ENCODE measurements at places on chromosomes 16 and 17.
A peak's percentile ranks its signal among the peaks of the same experiment; 100 is the strongest.

GRCh38 chr17:21525464-21526130, 149.4 kb downstream of the KCNJ12 start:
- DNase-seq, result no peak

GRCh38 chr17:2058586-2059546, 4.0 kb downstream of the HIC1 start:
- no peak for DNase-seq

GRCh38 chr16:25038239-25038954, 23.2 kb upstream of the ARHGAP17 start:
- DNase-seq, result no peak

DNA sequence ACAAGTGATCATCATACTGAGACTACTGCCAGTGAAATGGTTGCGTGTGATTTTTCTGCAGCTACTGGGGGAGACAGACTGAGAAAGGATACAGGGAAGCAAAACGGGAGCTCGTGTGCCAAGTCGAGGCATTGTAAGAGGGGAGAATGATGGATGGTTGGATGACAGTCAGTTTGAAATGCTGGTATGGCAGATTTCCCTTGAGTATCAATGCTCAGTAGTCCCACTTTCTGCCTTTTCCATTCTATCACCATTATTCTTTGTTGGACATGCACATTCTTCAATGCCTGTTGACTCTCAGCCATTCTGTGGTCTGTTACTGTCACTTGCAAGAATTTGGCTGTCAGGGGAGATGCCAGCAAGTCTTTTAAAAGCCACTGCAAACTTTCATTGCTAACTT, 510.6 kb upstream of the RBFOX1 start:
- no peak for DNase-seq

DNA sequence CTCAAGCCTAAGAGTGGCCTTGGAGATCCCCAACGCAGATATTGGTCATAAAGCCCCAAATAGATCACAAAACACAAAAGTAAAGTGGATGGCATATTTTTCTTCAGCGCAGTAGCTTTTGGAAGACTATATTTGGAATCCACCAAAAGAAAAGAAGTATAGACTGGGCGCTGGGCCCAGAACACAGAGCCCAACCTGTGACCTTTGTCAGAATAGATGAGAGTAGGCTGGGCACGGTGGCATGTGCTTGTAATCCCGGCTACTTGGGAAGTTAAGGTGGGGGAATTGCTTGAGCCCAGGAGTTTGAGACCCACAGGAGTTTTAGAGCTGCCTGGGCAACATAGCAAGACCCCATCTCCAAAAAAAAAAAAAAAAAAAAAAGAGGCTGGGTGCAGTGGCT, 14.6 kb downstream of the SCIMP start:
- DNase-seq, result no peak

- peak; percentile 88 for DNase-seq
Measured at GRCh38 chr17:30113213-30113612, 3.4 kb upstream of the NSRP1 start.

DNA sequence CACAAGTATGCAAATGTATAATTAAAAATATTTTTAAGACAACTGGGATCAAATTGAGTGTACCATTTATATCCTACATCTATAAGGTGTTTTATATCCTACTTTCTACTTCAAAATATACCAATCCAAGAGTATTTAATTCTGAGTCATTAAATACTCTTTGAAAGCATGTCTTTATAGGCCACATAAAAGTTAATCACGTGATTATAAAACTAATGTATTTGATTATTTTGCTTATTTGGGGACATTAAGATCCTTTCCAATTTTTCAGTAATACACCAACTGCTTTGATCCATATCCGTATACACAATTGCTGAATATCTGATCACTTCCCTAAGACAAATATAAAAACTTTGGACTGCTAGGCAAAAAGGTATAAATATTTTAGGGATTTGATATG, 26.6 kb upstream of the MAF start:
- DNase-seq, result no peak

DNA sequence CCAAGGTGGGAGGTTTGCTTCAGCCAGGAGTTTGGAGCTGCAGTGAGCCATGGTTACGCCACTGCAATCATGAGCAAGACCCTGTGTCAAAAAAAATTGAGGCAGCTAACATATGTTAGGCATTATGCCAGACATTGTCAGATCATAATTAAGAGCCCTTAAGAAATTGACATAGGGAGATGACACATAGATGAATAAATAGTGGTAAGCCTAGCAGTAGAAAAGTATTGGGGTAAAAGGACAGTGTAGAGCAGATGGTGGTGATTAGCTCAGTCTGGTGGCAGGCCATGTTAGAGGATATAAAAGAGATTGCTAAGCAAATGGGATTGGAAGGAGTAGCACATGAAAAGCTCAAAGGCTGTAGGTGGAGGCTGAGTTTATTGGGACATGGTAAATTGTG, 22.6 kb downstream of the SRCAP start:
- no peak for DNase-seq

GRCh38 chr17:1916963-1917715, 87.3 kb downstream of the RPA1 start:
- DNase-seq, result no peak

GRCh38 chr16:85328676-85329058, 216.4 kb upstream of the CIBAR2 start:
- DNase-seq, result no peak

DNA sequence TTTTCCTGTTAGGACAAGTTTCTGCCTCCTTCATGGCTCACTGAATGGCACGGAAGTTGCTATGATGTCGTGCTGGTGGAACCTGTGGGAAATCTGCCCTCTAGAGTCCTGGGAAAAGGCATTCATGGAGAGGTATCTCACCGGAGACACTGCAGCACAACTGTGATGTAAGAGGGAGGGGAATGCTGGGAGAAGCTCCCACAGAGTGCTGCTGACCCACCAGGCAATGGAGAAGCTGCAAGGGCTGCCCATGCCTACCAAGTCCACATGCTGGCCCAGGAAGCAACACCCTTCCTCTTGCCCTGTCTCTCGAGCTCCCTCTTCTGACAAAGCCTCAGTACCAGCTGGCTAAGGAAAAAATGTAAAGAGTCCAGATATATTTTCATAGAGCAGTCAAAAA, 45.2 kb upstream of the SLC5A11 start:
- DNase-seq, result no peak

- DNase-seq, result no peak
Measured at GRCh38 chr17:42117397-42118125, 3.6 kb downstream of the KAT2A start.

DNA sequence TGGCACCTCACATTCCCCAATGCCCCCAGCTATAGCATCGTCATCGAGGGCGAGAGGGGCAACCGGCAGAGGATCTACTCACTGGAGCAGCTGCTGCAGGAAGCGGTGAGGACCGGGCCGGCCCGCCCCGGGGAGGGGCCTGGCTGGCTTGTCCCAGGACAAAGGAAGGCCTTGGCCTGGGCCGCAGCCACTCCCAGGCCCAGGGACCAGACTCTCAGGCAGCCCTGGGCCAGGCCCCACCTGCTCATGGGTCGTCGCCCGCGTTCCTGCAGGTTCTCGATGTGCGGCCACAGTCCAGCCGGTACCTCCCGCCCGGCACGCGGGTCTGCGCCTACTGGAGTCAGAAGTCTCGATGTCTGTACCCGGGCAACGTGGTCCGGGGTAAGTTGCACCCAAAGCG, 53.4 kb downstream of the ACTG1 start:
- no peak for DNase-seq

- no peak for DNase-seq
Measured at GRCh38 chr16:27528294-27528693, 21.4 kb downstream of the GTF3C1 start.

- no peak for DNase-seq
Measured at GRCh38 chr16:19804538-19805323, 79.9 kb downstream of the GPRC5B start.

DNA sequence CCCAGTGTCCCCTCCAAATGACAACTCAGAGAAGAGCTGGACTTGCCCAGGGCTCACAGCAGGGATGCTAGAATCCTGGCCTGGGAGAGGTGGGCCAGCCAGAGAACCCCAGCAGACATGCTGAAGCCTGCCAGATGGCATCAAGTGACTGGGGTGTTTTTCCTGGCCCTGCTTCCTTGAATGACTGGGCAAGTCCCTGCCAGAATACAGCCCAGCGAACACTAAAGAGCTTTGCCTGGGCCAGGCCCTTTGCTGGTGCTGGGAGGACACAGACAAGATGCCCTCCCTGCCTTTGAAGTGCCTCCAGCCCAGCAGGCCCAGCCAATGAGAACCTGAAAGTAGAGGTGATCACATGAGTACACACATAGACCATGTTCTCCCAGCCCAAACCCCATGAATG, 11.5 kb downstream of the ZNF319 start:
- DNase-seq, result peak; percentile 21

DNA sequence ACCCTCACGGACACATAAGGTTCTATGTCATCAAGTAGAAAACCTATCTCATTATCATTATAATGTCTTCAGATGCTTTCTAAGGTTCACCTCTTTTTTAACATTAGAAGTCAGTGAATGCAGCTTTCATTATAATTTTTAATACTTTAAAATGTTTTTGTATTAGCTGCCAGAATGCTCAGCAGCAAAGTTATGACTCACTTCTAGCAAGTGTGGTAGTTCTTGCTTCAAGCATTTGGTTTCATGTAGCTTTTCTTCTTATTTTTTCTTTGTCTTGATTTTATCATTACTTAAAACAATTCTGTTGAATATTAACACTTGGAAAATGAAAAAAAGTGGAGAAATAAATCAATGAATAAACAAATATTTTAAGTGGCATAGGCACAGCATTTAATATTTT, 23.4 kb downstream of the LPCAT2 start:
- no peak for DNase-seq

DNA sequence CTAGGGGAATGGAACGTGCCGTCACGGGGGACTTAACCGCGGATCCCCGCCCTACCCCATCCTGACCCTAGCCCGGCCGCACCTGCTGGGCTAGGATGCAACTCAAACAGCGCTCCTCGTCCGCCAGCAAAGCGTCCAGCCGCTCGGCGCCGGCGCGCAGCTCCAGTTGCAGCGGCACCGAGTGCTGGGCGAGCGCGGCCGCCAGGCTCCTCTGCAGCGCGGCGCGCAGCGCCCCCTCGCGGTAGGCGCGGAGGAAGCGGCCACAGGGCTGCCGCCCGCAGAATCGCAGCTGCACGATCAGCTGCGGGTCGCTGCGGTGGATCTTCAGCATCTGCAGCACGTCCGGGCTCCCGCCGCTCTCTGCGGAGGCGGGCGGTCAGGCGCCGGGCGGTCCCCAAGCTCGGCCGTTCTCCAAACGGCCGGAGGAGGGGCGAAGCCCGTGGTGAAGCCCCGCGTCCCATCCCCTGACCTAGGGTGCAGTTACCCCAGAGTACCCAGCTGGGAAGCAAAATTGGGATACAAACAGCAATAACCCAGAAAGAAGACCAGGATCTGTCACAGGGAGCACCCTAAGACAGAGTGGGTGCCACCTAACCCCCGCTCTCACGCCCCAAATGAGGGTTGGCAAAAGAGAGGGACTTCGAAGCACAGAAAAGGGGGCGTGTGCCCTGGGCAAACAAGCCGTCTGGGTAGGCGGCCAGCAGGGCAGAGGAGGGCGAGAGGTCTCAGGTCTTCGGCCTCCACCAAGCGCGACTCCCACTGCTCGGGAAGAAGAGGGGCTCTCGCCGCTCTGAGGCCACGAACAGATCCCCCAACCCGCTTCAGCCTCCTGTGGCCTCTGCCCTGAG, 4.2 kb downstream of the TRADD start:
- peak; percentile 67 for DNase-seq

DNA sequence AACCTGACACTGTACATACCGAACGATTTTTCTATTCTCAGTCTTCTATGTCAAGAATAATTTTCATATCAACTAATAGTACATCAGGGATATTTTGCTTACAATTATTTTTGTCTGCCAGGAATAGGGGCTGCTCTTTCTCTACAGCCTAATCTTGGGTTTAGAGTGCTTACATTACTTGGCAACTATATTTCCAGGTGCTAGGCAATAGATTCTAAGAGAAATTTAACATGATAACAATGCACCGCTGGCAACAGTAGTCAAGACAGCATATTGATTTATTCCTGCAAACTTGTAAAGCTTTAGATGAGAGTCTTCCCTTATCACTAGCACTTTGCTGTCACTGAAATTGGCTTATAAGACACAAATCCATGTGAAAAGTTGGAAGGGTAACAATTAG, 935.9 kb downstream of the CDH11 start:
- DNase-seq, result no peak

GRCh38 chr17:10114931-10115535, 83.4 kb downstream of the GAS7 start:
- peak; percentile 15 for DNase-seq

DNA sequence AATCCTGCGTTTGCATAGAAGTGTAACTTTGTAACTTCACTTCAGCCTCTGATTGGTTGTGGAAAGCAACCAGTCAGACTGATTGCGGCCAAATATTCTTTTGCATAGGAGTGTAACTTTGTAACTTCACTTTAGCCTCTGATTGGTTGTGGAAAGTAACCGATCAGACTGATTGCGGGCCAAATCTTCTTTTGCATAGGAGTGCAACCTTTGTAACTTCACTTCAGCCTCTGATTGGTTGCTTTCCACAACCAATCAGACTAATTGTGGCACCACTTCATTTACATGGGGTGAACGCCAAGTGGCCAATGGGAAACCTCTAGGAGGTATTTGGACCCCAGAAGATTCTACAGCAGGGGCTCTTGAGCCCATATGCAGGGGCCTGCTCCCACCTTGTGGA, 1.8 kb upstream of the TMEM98 start:
- no peak for DNase-seq

DNA sequence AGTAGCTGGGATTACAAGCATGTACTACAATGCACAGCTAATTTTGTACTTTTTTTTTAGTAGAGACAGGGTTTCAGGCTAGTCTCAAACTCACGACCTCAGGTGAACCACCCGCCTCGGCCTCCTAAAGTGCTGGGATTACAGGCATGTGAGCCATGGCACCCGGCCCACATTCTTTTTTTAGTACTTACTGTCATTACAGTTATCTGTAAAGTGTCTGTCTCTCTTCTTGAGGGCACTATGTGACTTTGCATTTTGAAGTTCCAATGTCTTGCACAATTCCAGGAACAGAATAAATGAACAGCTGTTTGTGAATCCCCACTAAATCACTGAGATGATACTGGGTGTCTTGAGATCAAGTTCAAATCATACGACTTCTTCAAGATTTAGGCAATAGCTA, 1540.3 kb downstream of the CDH11 start:
- no peak for DNase-seq

Measured in LoVo (cell line).